CD4-positive, alpha-beta T cell treated with Interleukin-1 beta for 1 hour (primary cell): ENCODE measurements at places on chromosomes 2 and 18.
A peak's percentile ranks its signal among the peaks of the same experiment; 100 is the strongest.

- no peak for DNase-seq
Observed at GRCh38 chr18:29096079-29096770, 919.3 kb upstream of the CDH2 start.

DNA sequence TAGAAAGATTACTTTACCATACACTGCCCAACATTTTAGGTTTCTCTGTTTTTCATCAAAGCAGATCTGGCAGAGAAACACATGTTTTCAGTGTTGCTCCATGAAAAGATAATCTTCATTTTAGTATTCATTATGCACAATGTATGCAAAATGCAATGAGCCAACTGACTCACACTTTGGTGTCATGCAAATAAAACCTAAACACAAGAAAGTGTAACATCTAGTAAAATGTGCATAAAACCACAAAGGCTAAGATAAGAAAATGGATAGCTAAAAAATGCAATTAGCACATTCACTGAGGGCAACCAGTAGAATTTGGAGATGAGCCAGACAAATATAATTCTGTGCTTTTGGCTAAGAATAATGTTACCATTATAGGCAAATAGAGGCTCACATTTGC, 203.5 kb upstream of the UBE2E3 start:
- no peak for DNase-seq

- DNase-seq: no peak
Observed at GRCh38 chr2:29129586-29130281, 14.5 kb downstream of the CLIP4 start.

GRCh38 chr2:127612111-127612822, 33.7 kb upstream of the GPR17 start:
- no peak for DNase-seq

DNA sequence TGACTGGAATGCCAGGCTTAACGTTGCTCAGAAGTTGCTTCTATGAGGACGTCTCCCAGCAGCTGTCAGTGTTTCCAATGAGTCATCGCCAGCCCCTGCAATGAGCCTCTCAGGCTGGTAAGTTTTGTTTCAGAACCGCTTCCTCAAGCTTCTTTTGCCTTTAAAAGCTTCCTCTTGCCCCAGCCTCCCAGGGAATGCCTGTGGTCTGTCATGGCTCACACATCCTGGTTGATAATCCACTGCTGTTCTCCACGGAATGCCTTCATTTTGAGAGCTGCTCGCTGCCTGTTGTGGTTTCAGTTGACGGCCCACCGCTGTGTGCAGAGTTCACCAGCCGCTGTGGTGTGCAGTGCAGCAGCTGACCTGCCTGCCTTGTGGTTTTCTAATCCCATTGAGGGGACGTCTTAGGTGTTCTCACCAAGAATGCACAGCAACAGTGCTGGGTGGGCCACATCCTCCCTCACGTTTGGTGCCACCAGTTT, 96.4 kb downstream of the RTP5 start:
- DNase-seq: peak; percentile 53

- DNase-seq: no peak
Observed at GRCh38 chr2:61845320-61845719, 8.5 kb downstream of the FAM161A start.

GRCh38 chr2:217808326-217808725, 194.5 kb downstream of the TNS1 start:
- DNase-seq: no peak

DNA sequence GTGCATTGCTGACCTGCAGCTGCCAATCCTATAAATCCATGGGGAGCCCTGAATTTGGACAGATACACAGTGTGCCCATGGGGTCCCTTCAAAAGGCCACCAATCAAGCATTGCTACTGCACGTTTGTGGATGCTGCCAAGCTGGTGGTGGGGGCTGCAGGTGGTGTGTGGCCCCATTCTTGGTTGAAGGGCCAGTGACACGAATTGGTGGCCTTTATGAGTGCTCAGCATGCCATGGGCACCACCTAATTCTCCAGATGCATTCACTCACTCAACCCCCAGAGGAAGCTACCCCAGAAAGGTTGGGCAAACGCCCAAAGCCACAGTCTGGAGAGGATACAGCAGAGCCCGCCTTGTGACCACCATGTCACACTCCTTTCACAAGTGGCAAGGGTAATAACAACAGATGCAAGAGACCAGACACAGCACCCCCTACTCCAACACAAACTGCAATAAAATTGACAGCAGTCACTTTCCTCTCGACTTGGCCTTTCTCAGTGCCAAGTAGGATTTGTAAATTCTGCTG, 27.1 kb downstream of the MC2R start:
- DNase-seq: no peak

DNA sequence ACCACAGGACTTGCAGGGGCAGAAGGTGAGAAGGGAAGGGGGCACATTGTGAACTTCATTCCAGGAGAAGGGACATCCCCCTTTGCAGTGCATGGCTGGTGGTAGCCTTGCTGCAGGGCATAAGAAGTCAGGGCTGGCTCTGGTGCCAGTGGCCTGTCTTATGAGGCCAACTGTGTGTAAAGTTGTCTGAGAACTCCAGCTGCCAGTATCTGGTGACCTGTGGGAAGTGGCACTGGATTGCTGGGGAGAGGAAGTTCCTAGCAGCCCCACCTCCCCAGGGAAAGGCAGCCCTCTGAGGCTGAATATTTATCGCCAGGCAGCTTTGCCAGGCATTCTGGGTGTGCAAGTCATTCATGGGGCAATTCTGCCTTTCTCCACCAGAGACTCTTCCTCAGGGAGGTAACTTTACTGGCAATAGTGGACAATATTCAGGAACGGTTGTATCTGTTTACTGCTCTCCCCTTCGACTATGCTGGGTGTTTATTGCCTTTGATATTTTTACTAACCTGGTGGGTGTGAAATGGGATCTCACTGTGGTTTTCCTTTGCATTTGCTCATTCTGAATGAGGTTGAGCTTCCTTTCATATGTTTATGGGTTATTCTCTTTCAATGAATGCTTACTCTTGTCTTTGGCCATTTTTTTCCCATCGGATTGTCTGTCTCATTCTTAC, 12.3 kb downstream of the TRPM8 start:
- no peak for DNase-seq

- no peak for DNase-seq
Observed at GRCh38 chr2:43634604-43635306, 2.3 kb upstream of the PLEKHH2 start.

- DNase-seq: no peak
Observed at GRCh38 chr2:78202986-78203670, 681.0 kb upstream of the LRRTM4 start.

GRCh38 chr2:108414945-108415344, 34.1 kb upstream of the GCC2 start:
- DNase-seq: no peak

GRCh38 chr2:119066272-119066804, 92.2 kb downstream of the C1QL2 start:
- no peak for DNase-seq

- no peak for DNase-seq
Observed at GRCh38 chr2:105405291-105405690, 6.4 kb upstream of the FHL2 start.

DNA sequence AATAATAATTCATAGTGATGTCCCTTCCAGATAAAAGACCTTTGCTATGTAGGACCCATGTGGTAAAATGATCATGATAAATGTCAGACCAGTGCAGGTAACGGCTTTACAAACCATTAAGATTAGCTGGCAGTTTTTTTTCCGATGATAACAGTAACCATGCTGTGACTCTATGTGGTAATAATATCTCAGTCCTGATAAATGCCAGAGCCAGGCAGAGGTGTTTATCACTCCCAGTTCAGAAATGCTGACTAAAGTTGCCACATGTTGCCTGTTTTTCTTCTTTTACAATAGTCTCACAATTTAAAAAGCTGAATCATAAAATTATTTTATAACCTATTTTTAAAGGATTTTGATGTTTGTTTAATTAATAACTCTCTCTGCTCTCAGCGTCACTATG, 565.1 kb downstream of the ARHGAP15 start:
- no peak for DNase-seq
